OCI-M1 (cell line): ENCODE measurements at places on chromosomes 13 and 19.

- DNase-seq: no peak
These were observed 2841.1 kb upstream of the PCDH20 start for GRCh38 chr13:64256751-64257150.

GRCh38 chr19:47172666-47173455 lies 42.2 kb downstream of the SAE1 start:
- DNase-seq: no peak

GRCh38 chr19:29866011-29866410 lies 54.2 kb downstream of the CCNE1 start:
- no peak for DNase-seq

GRCh38 chr13:98652721-98653462 lies 76.0 kb upstream of the STK24 start:
- no peak for DNase-seq

GRCh38 chr13:102902789-102903347 lies 57.0 kb downstream of the ERCC5 start:
- DNase-seq: no peak

DNA sequence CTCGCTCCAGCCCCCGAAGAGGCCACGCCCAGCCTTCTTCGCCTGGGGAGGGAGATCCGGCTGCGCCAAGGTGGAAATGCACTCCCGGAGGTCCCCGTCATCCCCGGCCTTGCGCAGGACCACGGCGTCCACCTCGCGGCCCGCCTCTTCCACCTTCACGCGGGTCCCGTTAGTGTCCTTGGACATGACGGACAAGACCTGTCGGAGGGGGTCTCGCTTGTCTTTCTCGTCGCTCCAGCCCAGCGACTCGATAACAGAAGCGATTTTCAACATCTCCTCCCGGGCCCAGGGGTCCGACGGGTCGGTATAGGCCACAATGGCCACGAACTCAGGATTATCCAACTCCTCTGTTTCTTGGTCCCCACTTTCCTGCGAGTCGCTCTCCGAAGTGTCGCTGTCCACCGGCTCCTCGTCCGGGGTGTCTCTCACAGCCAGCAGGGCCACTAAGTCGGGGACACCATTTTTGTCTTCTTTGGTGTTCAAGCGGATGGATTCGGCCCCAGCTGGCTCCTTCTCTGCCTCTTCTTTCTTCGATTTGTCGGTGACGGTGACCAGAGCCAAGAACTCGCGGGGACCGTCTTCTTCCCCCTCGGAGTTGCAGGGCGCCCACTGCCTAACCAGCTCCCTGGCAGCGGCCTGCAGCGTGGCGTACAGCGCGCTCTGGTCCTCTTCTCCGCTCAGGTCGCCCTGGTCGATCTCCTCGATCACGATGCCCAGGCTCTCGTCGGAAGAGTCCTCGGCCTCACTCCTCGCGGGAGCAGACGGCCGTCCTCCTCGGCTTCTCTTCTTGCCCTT lies 1.3 kb downstream of the PNMA8B start:
- DNase-seq: no peak

GRCh38 chr13:36907266-36907665 lies 12.8 kb downstream of the SMAD9 start:
- DNase-seq: no peak
